ENCODE measurements at places on chromosomes 6 and 20. TPM values are rescaled to one million over a fixed set of nuclear protein-coding genes. Genes with fewer than 3 reads are reported as not detected.
A peak's percentile ranks its signal among the peaks of the same experiment; 100 is the strongest.

DNA sequence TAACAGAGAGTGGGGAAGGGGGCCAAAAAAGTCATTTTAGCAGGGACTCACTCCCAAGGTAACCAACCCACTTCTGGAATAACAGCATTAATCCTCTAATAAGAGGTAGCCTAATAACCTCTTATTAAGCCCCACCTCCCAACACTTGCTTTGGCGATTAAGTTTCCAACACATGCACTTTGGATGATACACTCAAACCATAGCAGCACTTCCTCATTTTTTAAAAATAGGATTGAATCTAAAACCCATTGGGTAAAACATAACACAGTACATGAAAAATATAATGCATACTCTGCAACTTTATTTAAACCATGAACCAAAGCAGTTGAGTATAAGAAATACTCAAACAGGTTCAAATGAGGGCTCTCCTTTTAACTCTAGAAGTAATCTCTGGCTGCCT, 318.3 kb downstream of the HACE1 start:
- no peak overlapping the region for H3K4me3 ChIP-seq
- no peaks in the 10 kb centered on the region for H3K4me1 ChIP-seq
- no peak overlapping the region for H3K27ac ChIP-seq
- no peak for DNase-seq
- no peaks in the 10 kb centered on the region for H3K36me3 ChIP-seq

HSPA1L gene
- 2.1 TPM for total RNA-seq

C6orf118 gene
- not detected for total RNA-seq

GRCh38 chr6:158232316-158233213, 64.4 kb downstream of the GTF2H5 start:
- DNase-seq, result peak; percentile 30
- H3K27me3 ChIP-seq, result peaks cover 11% of the 10 kb centered on the region
- H3K4me1 ChIP-seq, result peaks cover 20% of the 10 kb centered on the region
- peak overlapping the region; percentile 86 for H3K4me3 ChIP-seq

- no peak overlapping the region for H3K4me3 ChIP-seq
- no peak overlapping the region for H3K27ac ChIP-seq
- no peaks in the 10 kb centered on the region for H3K36me3 ChIP-seq
- H3K4me1 ChIP-seq, result no peaks in the 10 kb centered on the region
- no peak for DNase-seq
- H3K27me3 ChIP-seq, result no peaks in the 10 kb centered on the region
Measured at GRCh38 chr20:37359836-37360235, 13.9 kb downstream of the SRC start.

DNA sequence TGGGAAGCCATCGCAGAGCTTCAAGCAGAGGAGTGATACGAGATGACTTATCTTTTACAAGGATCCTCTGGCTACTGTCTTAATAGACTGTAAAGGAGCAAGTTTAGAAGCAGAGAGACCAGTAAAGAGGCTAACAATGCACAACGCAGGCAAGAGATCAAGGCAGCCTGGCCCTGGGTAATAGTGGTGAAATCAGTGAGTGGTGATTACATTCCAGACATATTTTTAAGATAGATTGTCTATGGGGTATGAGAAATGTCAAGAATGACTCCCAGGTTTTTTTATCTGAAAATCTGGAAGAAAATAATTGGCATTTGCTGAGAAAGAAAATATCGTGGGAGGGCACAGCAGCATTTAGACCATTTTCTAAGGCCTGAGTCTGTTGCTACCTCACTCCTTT, 213.6 kb upstream of the HTR1E start:
- no peak for DNase-seq
- no peaks in the 10 kb centered on the region for H3K27me3 ChIP-seq
- no peaks in the 10 kb centered on the region for H3K4me1 ChIP-seq
- no peaks in the 10 kb centered on the region for H3K36me3 ChIP-seq

DNA sequence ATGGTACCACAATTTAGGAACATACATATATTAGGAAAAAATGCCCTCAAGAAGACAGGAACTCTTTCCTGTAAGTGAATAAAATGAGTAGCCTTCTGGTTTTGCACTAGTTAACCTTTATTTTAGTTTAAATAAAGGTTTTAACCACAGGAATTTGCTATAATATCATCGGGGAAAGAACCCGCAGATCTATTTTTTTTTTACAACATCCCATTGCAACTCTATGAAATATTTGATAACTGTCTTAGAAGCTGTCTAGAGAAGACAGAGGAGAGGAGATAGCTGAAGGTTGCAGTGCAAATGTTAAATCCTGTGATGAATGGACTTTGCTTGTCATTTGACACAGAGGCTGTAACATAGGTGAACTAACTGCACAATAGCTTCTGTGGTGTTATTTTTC, 69.5 kb downstream of the TINAG start:
- no peaks in the 10 kb centered on the region for H3K27me3 ChIP-seq
- no peak overlapping the region for H3K4me3 ChIP-seq
- DNase-seq, result no peak
- H3K4me1 ChIP-seq, result no peaks in the 10 kb centered on the region

BMP5 gene
- not detected for total RNA-seq

DNA sequence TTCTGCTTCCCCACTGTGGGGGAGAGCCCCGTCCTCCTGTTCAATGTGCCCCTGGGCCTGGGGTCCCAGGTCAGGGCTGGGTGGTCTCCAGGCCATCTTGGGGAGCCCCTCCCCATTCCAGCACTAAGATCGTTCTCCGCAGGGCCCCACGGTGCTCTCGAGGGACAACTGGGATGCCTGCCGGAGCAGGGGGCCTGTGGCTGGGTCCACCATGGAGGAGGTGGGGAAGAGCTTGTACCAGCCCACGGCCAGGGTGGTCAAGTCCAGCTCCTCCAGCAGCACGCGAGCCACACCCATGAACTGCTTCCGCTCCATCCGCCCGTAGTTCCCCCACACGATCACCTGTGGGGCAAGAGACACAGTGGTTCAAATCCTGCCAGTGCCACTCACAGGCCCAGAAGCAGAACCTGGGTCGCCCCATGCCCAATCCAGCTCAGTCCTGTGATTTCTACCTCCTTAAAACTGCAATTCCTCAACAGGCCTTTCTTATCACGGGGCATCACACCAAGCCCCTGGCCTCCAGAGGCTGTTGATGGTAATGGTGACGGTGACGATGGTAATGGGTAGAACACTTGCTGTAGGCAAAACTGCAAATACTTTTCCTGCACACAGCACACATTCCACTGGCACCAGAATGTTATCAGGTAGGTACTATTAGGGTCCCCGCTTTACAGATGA, 10.5 kb downstream of the KCNK15 start:
- H3K4me1 ChIP-seq, result no peaks in the 10 kb centered on the region
- H3K36me3 ChIP-seq, result no peaks in the 10 kb centered on the region
- H3K27ac ChIP-seq, result no peak overlapping the region
- no peak for DNase-seq
- no peaks in the 10 kb centered on the region for H3K27me3 ChIP-seq
- H3K4me3 ChIP-seq, result no peak overlapping the region

DNA sequence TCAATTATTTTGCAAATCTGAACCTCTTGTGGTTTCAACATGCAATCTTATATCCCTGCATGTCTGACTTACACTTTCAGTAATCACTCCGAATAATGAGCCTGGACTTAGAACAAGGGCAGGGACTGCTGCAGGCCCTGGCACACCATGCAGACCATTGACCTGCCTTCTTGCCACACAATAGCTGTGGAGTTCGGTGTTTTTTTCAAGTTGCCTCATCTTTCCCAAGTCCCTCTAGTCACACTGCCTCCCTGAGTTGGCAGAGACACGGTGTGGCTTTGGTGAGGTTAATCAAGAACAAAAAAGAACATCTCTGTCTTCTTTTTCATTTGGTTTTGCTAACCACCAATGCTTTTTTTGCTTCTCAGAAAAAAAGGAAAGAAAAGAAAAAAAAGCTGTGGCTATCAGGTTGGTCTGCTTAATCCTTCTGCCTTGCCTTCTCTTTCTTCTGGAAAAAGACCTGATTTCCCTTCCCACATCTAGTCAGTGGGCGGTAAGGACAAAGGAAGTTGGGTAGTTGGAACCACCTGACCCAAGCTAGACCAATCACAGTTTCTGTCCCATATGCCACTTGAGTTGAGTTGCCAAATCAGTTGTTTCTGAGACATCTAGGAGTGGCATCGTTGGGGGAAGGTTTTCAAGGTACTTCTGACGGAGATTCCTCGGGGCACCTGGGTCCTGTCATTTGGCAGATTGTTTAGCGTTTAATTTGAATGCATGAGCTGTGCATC, 55.9 kb upstream of the TASP1 start:
- DNase-seq, result no peak
- H3K27ac ChIP-seq, result no peak overlapping the region
- H3K27me3 ChIP-seq, result peaks cover 4% of the 10 kb centered on the region
- no peaks in the 10 kb centered on the region for H3K36me3 ChIP-seq
- peaks cover 2% of the 10 kb centered on the region for H3K4me1 ChIP-seq

DNA sequence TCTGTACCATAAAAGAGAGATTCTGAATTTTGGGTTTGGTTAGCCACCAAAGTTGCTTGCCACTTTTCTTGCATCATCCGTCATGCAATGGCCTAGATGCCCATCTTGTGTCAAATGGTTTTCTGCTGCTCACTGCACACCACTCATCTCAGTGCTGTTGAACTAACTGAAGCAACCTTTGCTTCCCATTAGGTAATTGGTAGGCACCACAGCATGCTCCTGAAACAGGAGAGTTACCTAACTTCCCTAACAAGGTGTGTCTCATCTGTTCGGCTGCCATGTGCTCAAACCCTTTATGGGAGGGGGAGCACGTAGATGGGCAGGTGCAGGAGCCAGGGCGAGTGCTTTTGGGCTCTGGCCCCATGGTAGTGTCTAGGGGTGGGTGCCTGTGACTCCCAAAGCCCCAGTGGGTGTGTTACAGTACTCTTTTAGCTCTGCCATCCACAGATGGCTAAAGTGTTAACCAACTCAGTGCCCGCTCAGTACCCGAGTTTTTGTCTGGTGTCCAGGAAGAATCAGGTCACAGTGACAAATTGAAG, 147.4 kb upstream of the SPACA1 start:
- no peak overlapping the region for H3K27ac ChIP-seq
- no peak for DNase-seq
- no peak overlapping the region for H3K4me3 ChIP-seq
- peaks cover 8% of the 10 kb centered on the region for H3K4me1 ChIP-seq

LINC00237 gene
- not detected for total RNA-seq

GRCh38 chr6:150145427-150145826, 2.6 kb downstream of the PPP1R14C start:
- peaks cover 11% of the 10 kb centered on the region for H3K4me1 ChIP-seq
- H3K27ac ChIP-seq, result no peak overlapping the region
- peaks cover 66% of the 10 kb centered on the region for H3K27me3 ChIP-seq
- H3K36me3 ChIP-seq, result no peaks in the 10 kb centered on the region
- no peak overlapping the region for H3K4me3 ChIP-seq

GRCh38 chr6:281469-282103, 10.7 kb upstream of the DUSP22 start:
- no peak for DNase-seq
- H3K36me3 ChIP-seq, result no peaks in the 10 kb centered on the region
- H3K27me3 ChIP-seq, result peaks cover 7% of the 10 kb centered on the region
- H3K4me1 ChIP-seq, result peaks cover 13% of the 10 kb centered on the region

DNA sequence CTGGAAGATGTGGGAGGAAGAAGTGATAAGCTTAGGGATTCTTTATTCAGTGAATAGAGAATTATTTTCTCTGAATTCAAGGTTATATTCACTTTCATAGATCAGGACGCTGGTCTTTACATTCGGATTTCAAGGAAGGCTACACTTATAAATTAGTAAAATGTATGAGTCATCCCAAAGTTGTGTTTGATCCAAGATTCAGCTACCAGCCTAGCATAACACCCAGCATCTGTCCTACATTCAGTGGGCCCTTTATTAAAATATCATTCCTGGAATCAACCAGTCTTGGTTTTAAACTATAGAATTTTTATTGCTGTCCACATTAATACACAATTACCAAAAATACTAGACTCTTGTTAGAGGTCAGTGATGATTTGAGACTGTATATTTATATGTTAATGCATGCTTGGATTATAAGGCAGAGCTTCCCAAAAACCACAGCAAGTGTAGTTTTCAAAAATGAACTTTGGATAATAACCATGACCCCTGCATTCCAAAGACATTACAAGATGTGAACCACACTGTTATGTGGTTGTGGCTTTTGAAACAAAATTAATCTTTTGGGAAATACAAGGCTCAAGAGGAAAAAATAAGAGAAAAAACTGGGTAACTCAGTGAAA, 210.7 kb upstream of the CNR1 start:
- no peak overlapping the region for H3K27ac ChIP-seq
- no peak for DNase-seq
- H3K36me3 ChIP-seq, result no peaks in the 10 kb centered on the region
- no peaks in the 10 kb centered on the region for H3K27me3 ChIP-seq

DNA sequence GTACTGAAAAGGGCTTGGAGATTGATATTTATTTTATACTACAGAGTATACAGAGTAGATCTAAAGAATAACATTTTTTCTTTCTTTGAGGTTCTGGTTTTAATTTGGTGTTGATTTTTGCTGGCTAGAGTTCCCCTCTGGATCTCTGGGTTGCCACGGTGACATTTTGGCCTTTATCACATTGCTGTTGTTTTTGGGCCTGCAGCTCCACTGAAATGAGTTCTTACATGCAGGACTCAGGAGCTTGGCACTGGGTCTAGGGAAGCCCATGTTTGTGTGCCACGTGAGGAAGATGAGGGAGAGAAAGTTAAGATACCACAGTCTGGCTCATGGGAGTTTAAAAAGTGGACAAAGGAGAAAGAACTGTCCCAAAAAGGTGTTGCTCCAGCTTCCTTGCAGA, 7.4 kb upstream of the TFAP2C start:
- H3K4me1 ChIP-seq, result no peaks in the 10 kb centered on the region
- H3K27ac ChIP-seq, result no peak overlapping the region
- no peak overlapping the region for H3K4me3 ChIP-seq
- peaks cover 27% of the 10 kb centered on the region for H3K27me3 ChIP-seq
- DNase-seq, result no peak
- no peaks in the 10 kb centered on the region for H3K36me3 ChIP-seq

GRCh38 chr6:160154471-160154870, 32.9 kb downstream of the SLC22A1 start:
- no peaks in the 10 kb centered on the region for H3K36me3 ChIP-seq
- no peak overlapping the region for H3K4me3 ChIP-seq

GRCh38 chr6:163971841-163972838, 557.6 kb downstream of the QKI start:
- no peak overlapping the region for H3K27ac ChIP-seq
- no peaks in the 10 kb centered on the region for H3K27me3 ChIP-seq
- no peak for DNase-seq
